Stimulated activated naive CD4-positive, alpha-beta T cell (primary cell): ENCODE measurements at places on chromosomes 12 and 14.

DNA sequence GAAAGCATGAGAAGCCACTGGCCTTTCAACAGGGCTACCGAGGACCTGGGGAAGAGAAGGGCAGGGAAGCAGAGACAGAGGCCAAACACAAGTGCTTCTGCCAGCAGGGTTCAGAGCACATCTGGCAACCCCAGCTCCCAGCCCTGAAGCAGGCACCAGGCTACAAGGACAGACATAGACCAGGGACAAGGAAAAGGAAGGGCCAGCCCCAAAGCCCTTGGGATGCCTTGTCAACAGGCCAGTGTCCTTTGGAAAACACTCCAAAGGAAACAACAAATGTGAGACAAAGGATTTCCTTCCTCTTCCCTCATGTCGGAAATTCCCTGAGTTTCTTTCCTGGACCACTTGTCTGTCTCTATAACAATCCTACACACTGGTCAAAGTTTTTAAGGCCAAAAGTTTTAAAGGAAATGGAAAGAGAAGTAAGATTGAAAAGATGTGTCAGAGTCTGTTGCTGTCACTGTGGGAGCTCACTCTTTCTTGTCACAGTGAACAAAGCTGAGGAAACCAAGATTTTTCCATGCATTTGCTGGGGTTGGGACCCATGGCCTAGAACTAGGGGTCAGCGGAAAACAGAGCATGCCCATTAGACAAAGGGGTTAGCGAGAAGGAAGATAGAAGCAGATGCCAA is 59.4 kb downstream of the TTC9 start:
- DNase-seq, result no peak

DNA sequence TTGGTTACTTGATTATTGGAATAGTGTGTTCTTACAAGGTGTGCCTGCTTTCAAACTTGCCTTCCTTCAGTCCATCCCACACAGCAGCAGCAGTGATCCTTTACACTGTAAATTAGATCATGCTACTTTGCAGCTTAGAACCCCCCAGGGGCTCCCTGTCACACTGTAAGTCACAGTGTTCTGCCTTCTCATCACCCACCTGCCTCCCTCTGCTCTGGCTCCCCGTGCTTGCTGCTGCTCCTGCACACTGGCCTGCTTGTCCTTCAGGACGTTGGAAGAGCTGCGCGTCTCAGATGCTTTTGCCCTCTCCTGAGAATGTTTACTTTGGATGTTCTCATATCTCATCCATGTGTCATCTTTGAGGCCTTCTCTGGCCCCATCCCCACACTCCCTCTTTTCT is 27.3 kb downstream of the ZC3H14 start:
- DNase-seq, result no peak

GRCh38 chr14:65318636-65319506 is 93.7 kb upstream of the FUT8 start:
- DNase-seq, result no peak

DNA sequence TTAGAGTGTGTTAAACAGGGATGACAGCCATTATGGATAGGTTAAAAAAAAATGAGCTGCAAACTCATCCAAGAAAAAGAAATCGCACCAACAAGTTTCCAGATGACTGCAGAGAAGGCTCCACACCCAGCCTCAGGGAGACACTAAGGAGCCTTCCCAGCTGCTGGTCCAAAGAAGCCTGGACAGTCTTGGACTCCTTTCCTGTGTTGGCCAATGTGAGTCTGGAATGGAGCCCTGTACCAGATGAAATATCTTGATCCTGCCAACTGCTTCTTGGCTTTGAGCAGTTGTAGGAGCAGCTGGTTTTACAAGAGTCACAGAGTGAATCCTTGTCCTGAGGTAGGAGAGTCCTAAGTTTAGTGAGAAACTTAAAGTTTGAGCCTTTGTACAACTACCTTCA is 44.5 kb downstream of the SLC38A1 start:
- DNase-seq, result no peak

DNA sequence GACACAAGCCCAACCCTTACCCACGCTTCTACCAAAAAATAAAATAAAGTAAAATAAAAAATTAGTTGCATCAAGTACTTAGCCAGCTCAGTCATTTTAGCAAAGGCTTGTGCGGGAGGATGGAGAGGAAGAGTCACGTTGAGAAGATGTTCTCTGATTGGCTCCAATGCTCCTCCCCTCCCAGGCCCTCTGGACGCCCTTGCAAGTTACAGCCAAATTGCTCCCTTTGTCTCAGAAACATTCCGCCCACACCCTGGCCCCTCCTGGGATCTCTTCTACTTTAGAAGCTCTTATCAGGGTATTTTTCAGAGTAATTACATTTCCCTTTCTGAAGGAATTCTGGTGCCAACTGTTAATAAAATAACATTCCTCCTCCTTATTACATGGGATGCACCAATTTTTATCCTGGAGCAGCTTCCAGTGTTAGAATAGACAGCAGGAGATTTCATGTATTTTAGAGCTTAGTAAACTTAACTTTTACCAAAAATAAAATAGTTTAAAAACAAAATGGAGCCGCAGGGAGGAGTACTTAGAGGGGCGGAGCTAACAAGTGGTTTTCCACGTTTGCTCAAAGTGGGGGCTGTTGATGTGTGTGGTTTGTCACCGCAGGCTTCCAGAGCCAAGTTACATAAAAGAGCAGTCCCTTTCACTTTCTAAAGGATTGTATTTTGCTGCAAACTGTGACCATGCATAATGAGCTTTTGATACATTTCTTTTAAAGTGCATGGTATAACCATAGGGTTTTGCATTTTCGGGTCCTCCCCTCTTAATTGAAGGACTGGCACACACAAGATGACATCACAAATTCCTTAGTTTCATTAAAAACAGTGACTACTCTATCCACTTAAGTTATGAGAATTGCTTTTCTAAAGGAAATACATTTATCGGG is 71.7 kb upstream of the RAP1B start:
- peak; percentile 80 for DNase-seq

- DNase-seq, result no peak
Observed at GRCh38 chr12:122304924-122305323, 38.6 kb upstream of the VPS33A start.
